Jurkat, Clone E6-1 (cell line): ENCODE measurements at places on chromosomes 2 and 18.

DNA sequence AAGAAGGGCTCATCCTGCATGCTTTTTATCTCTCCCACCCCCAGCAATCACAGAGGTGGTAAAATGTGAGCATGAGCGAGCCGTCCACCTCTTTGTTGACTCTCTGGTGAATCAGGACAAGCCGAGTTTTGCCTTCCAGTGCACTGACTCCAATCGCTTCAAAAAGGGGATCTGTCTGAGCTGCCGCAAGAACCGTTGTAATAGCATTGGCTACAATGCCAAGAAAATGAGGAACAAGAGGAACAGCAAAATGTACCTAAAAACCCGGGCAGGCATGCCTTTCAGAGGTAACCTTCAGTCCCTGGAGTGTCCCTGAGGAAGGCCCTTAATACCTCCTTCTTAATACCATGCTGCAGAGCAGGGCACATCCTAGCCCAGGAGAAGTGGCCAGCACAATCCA is 19.5 kb downstream of the LIPG start:
- DNase-seq: no peak

GRCh38 chr2:238155051-238155760 is 3.6 kb upstream of the ERFE start:
- DNase-seq: no peak

DNA sequence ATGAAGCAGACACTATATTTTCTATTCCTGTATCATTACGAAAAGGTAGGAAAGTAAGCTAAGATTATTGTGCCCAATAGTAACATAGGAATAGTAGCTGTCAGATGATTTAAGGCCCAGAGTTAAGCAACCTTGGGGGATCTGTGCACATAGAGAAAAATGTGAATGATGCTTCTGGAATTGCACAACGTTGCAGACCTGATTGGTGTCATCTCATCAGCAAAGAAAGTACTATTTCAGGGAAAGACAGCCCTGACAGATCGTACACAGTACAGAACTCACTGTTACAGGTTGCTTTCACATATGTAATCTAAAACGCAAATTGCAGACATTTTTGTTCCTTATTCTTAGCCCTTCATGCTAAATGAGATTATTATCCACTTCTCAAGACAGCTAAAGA is 535.9 kb downstream of the TRIB2 start:
- no peak for DNase-seq

- DNase-seq: no peak
Measured at GRCh38 chr2:105321875-105322646, 7.5 kb downstream of the TGFBRAP1 start.

- DNase-seq: no peak
Measured at GRCh38 chr2:113167962-113168340, 5.8 kb upstream of the PSD4 start.

DNA sequence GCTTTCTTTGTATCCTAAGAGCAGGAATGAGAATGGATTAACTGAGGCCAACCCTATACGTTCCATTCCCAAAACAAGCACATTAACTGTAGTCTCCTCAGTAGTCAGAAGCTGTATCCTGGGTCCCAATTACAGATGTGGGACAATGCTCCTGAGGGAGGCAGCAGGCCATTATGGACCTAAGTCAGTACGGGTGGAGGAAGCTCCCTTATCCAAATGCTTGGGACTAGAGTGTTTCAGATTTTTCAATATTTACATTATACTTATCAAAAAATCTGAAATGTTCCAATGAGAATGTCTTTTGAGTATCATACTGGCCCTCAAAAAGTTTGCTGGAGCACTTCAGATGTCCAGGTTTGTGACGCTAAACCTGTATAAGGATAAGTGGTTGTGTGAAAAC is 90.1 kb downstream of the PRELID3A start:
- no peak for DNase-seq

DNA sequence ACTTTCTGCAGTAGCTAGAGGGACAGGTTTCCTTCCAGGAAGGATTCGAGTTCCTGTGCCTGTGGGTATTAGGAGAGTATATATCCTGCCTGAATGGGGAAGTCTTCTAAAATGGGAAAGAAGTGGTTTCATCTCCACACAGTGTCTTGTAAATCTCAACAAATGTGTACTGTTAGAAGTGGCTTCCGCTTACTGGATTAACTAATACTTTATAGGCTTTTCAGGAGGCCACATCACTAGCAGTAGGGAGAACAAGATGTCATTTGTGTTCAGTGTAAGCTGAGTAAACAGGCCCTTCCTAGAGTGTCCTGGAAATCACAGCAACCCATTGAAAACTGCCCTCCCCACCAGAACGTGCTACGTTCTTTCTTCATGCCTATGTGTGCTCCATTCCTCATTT is 12.5 kb upstream of the POLR1B start:
- DNase-seq: no peak

DNA sequence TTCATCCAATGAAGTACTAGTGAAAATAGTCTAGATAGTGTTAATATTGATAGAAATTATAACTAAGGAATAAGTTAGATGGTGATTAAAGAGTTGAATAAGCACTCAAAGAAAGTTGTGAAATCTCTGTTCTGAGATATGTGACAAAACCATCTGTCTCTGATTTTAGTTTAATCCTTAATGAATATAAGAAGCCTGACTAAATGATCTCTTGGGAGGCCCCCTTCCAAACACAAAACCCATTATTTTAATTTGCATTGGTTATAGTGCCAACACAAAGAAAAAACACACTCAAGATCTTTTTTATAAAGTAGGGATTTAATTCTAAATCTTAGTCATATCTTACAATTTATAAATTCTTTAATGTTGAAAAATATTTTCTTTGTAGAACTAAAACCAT is 34.0 kb downstream of the SCN2A start:
- no peak for DNase-seq

DNA sequence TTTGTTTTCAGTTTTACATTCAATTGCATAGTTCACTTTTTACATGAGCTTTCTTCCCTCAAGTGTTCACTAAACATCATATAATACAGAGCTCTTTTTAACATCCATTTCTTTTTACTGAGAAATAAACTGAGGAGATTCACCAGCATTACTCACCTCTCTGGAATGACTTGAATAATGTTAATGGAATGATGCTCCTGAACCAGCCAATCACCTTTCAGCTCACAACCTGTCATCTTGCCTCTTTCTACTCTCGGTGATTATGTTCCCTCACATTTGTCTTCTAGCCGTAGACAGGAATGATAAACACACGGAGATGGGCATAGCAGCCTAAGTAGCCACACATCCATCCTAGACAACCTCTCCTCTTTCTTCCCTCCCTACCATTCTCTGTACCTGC is 301.7 kb downstream of the PAX3 start:
- DNase-seq: no peak

DNA sequence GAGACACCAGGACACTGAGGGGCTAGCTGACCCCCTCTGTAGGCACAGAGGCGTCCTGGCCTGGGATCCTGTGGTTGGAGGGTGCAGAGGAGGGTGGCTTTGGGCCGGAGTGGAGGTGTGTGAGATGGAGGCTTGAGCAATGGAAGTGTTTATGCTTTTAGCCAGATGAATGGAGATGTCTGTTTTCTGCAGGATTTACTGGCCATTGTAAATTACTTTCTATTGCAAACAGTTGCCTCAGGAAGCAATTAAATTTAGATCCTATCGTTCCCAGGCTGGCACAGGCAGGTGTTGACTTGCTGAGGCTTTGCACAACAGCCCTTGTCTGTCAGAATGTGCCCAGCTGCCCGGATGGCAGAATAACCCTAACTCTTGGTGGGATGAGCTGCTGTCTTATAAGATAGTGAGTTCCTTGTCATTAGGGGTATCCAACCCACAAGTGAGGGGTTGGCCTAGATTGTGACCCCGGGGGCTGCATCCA is 1.8 kb upstream of the ARID5A start:
- no peak for DNase-seq

- DNase-seq: no peak
Measured at GRCh38 chr2:13495051-13495450, 778.3 kb downstream of the TRIB2 start.

- no peak for DNase-seq
Measured at GRCh38 chr2:10180229-10180628, 57.7 kb downstream of the RRM2 start.

DNA sequence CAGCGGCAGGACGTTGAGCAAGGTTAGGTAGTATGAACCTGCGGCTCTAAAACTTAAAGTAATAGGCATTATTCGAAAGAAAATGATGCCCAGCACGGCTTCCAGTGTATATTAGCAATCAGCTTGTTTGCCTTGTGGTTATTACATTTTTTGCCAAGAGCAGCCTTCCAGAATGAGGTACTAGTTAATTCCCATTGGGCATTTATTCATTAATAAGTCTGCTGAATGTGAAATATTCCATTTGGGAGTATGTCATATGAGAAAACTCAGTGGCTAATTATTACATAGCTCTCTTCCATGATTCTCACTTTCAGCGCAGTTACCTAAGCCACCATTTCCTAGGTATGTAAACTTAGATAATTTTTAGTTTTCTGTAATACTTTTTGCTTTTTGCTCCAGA is 12.9 kb downstream of the CRIM1 start:
- no peak for DNase-seq

- no peak for DNase-seq
Measured at GRCh38 chr2:219538504-219538951, 5.1 kb downstream of the CHPF start.

DNA sequence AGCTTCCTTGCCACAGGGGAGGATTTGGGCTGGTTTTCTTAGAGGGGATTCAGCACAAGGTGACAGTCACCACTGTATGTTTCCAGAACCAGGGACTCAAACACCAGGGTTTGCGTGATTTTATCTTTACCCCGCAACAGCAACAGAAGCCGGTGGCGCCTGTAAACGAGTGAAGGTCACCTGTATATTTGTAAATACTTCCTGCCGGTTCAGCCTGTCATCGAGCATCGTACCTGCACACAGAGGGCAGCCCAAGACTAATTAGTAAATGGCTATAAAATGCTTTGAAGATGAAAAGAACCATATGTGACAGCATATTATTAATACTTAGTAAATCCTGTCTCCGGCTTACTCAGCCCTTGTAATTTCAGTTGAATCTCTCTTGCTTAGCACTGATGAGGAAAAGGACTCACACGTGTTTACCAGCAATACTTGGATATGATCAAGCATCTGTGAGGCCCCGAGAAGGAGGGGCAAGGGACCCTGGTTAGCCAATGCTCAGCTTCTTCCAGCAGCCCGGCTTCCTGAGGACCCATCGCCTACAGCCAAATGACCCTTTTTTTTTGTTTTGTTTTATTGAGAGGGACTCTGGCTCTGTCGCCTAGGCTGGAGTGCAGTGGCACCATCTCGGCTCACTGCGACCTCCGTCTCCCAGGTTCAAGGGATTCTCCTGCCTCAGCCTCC is 51.3 kb upstream of the FOSL2 start:
- DNase-seq: no peak

- no peak for DNase-seq
Measured at GRCh38 chr2:120864981-120865380, 129.3 kb downstream of the GLI2 start.

DNA sequence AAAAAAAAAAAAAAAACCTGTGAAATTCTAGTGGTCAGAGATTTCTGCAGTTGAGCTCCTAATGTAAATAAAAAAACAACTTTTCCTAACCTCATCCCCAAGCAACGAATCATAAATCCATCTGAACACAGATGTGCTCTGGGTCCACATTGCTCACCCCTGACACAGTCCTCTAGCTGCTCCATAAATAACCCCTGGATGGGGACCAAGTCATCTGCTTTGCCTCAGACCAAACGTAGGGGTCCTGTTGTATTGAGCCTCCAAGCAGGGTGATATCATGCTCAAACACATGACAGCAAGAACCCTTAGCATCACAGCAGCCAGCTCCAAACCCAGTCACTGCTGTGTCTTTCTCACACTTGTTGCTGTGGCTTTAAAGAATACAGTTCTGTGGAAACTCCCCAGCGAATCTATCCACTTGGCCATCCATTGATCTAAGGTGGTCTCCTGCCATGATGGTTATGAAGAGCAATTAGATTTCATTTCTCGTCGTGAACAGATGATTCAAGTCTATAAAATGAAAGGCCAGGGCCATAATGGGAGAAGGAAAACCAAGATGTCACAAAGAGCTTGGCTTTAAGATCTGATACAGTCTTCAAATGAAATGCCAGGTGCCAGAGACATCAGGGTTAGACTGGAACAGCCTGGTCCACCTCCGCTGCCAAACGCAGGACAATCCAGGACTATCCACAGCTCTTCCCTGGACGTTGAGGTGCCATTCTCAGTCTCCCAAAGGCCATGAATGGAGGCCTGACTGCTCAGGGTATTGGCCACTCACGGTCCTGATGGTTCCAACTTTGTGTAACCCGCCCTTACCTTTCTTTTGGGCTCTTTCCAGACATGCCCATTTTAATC is 39.0 kb downstream of the TBC1D8 start:
- DNase-seq: no peak

- no peak for DNase-seq
Measured at GRCh38 chr2:63842149-63843061, 709 bp downstream of the UGP2 start.

- DNase-seq: no peak
Measured at GRCh38 chr2:202726070-202726469, 91.3 kb downstream of the FAM117B start.

DNA sequence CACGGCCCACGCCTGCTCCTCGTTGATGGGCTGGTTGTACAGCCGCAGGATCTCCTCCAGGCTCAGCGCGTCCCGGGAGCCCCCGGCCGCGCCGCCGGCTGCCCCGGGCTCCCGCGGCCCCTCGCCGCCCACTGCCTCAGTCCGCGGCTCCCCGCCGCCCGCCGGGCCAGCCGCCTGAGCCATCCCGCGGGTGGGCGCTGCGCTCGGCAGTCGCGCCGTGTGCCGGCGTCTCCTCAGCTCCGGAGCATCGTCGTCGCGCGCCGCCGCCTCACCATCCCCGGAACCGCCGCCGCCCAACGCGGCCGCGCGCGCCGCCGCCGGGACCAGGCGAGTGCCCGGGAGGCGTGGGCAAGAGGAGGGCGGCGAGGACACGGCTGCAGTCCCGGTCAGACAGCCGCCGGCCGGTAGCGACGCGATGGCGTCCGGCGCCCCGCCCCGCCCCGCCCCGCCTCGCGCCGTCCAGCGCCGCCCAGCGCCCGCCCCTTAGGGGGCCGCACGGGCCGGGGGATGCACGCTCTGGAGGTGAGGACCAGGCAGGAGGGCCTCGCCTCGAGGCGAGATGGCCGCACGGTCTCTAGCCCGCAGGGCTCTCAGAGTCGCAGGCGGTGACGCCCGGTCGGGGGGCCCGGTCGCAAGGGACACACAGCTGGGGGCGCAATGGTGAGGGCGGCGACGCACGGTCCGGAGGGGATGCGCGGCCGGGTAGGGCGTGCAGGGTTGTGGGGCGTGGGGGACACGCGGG is at the start of gene SPIRE1:
Gene SPIRE1, minus strand, starts transcription at position 424 of the 742 bp plus-strand sequence. Its CDS starts 241 bp downstream, at position 183.
- DNase-seq: no peak
